Activated T-helper 1 cell treated with anti-CD3 and anti-CD28 coated beads, Interleukin-2, amount 50 U/mL, for 16 hours (primary cell): ENCODE measurements at places on chromosomes 3 and 15.

DNA sequence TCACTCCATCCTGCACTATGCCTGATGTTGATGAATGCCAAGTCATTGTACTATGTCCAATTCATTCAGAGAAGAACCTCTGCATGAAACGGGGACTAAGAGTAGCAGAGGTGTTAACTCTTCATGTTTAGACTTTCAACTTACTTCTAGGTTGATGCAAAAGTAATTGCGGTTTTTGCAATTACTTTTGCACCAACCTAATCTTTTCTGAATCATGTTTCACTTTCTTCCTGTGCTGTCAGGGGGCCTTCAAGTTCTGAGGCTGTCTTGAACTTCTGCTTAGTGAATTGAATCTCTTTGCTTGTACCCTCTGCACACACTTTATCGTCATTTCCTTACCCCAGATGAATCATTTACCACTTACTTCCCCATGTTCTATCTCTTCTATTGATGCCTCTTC, 636.2 kb downstream of the NAALADL2 start:
- no peak for DNase-seq

- no peak for DNase-seq
Observed at GRCh38 chr3:186164696-186165095, 55.8 kb upstream of the ETV5 start.

DNA sequence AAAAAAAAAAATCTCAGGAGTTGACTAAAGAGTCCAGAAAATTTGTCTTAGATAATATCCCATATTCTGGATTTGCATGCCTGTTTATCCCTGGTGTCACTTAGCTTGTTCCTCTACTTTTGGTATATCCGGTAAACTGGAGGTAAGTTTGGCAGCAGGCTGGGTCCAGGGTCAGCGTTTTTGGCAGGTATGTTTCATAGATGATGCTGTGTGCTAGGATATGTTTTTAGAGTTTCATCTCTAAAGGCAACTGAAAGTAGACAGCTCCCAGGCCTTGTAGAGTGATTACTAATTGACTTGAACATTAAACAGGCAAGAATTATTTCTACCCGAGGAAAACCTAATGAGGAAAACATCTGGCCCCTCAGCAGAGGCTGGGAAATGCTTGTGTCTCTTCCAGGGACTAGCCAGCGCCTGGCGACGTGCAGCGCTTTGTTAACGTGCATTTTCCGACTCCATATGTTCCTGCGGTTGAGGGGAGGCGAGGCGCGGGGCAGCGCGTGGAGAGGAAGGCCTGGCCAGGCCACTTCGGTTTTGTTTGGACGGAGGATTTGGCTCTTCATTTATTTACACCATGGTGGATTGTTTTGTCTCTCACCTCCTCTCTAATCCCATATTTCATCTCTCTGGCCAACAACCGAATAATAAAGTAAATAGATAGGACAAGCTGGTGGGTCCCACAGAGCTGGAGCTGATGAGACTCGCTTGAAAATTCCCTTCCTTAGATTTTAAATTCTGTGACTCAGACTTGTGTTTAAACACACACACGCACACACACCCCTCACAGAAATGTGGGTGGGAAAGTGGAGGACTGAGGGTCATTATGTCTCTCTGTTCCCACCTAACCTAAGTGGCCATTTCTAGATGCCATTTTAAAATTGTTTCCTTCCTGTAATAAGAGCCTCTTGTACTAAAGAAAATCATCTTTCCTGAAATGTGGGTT, 65.3 kb downstream of the ASB7 start:
- DNase-seq, result no peak

- no peak for DNase-seq
Observed at GRCh38 chr15:68113273-68113672, 59.2 kb downstream of the PIAS1 start.
